ENCODE measurements at places on chromosomes 3 and 15.
A peak's percentile ranks its signal among the peaks of the same experiment; 100 is the strongest.

- no peak for DNase-seq
Measured at GRCh38 chr15:36612063-36612788, 32.8 kb downstream of the CDIN1 start.

GRCh38 chr3:117696851-117697407 lies 987.4 kb downstream of the TUSC7 start:
- DNase-seq: no peak

- DNase-seq: no peak
Measured at GRCh38 chr3:8757551-8758518, 11.6 kb downstream of the OXTR start.

GRCh38 chr3:34650131-34650530 lies 851.7 kb downstream of the PDCD6IP start:
- DNase-seq: no peak

DNA sequence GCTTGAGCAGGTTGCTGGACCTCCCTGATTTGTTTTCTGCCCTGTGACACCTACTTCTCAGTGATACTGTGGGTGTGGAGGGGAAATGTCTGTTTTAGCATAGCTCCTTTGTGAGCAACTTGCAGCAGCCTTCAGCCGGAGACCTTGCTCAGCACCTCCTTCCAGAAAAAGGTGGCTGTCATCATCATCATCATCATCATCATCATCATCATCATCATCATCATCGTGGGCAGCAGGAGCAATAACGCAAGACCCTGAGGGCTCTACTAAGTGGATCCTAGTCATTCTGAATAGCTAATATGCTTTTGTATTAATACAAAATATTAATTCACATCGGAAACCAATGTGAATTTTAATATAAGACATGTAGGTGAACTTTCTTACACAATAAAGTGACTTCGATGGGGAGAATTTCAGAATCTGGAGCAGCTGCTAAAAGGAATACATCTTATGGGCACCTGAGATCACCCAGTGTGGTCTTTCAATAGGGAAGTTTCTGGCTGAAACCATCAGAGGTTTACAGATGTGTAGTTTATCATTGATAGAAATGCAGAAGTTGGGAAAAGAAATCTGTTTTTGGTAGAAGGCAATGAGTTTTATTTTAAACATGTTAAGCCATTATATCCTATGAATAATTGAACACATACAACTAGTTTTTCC lies 8.6 kb downstream of the GABRR3 start:
- no peak for DNase-seq

- no peak for DNase-seq
Measured at GRCh38 chr3:123520656-123521055, 64.2 kb downstream of the HACD2 start.

DNA sequence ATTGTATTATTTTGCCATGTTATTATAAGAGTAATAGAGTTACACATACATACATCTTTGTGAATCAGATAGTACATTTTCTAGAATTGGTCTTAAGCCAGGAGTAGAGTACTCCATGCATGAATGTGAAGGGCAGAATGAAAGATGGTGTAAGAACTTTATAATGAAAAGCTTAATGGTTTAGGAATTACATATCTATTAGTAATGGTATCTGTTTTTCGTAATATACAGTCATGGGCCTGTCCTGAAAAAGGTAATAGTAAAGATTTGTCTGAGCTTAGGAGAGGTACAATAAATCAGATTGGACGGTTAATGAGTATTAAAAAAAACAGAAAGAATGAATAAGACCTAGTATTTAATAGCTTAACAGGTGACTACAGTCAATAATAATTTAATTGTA lies 118.2 kb upstream of the PRTG start:
- DNase-seq: no peak

- peak; percentile 72 for DNase-seq
Measured at GRCh38 chr15:73927476-73928240, 1.4 kb downstream of the LOXL1 start.

DNA sequence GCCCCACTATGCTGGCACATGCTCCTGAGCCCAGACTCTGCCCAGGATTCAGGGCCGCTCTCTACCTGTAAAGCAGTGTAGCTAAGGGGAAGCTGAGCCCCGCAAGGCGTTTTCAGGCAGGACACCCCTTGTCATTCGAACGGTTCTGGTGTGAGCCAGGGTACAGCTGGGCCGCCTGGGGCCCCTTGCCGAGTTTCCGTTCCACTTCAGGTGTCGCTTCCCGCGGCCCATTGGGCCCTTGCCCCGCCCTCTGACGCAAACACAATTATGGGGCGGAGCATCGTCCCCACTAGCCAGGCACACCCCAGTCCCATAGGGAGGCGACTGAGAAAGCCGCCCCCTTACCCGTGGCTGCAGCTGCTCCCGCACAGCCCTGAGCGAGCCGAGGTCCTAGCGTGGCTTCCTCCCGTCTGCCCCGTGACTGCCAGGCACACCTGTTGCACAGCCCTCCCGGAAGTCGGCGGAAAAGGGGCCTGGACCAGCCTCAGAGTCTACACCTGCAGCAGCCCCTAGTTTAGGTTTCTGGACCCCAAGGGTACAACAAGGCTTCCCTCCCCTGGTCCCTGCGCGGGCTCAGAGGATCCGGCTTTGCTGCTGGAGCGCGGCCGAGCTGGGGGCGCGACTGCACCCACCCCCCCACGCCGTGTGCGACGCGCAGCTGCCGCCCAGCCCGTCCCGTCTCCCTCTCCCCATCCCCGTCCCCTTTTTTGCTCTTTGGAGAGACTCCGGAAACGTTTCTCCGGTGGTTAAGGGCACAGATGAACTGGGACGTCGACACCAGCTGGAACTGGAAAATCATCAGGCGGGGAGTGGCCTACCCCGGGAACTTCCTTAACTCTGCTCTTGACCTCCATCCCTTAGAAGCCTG lies at the start of gene PLSCR2:
TSS of gene PLSCR2 (minus strand) at position 412 of the 868 bp plus-strand sequence. CDS start 9,657 bp downstream, outside the sequence.
- peak; percentile 93 for DNase-seq

GRCh38 chr15:42933886-42934667 lies 13.5 kb upstream of the TTBK2 start:
- no peak for DNase-seq

Data from germinal center (tissue), 1 donor.